Activated CD4-positive, alpha-beta T cell treated with anti-CD3 and anti-CD28 coated beads, Interleukin-2, Interleukin-4, amounts not matched to agents 100 ng/mL and 50 ng/mL, durations not matched to agents 16 hours and 8 hours (primary cell): ENCODE measurements at places on chromosomes 11 and 22.
A peak's percentile ranks its signal among the peaks of the same experiment; 100 is the strongest.

DNA sequence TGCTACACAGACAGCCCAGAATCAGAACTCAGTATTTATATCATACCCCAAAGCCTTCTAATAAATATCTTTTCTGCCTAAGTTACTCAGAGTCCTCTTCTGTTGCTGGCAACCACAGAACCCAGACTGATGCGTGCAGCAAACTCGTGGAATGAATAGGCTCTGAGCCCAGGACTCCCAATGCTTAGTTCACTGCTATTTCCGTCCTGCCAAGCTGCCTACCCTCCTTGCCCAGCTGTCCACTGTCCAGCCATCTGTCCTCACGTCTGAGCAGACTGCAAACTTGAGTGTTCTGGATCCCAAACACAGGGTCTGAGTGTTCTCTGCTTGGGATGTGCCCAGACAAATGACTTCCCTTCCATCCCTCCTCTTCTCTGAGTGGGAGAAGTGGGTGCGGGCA, 19.4 kb downstream of the PTPN5 start:
- no peak for DNase-seq

DNA sequence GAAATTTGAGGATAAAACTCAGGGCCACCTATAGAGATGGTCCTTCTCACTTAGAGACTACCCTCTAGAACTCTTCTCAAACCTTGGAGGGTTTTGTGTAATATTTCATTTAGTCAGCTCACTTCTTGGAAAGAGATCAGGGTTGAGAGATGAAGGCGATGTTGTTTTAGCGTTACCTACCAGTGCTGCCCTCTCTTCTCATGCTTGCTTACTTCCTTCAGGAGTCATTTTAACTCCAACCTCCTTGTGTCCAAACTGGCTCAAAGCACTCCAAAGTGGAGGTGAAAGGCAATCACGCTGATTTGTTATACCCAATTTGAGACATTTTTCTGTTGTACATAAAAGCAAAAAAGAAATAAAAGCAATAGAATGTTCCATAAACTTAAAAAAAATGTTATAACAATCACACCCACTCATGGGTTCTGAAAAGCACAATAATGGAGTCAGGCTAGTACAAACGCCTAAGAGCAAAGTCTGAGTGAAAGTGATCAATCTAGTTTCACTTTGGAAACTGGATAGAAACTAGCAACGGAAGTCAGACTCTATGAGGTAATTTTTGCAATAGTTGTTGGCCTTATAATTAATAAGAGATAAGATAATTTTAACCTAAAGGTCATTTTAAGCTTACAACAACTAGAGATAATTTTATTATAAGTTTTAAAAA, 117.1 kb downstream of the MRTFA start:
- DNase-seq: peak; percentile 64

- DNase-seq: no peak
These were observed 277.3 kb downstream of the CASP12 start for GRCh38 chr11:104620991-104621390.

DNA sequence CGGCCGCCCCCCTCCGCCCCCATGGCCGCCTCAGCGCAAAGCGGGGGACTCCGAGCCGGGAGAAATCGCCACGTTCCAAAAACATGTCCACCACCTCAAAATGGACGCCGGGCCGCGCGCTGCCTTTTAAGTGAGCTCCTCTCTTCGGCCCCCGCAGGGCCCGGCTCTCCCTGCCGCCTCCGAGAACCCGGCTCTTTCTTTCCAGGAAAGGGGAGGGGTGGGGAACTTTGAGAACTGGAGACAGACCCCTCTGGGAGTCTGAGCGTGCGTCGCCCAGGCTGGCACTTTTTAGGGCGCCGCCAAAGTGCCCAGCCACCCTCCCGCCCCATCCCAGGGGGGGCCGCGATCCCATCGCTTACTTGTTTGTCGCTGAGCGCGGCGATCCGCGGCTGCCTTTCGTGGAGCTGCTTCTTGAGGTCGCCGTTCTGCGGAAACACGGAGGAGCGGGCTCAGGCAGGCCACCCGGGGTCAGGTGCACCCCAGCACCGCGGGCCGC, 1.6 kb downstream of the PHF21B start:
- DNase-seq: no peak

GRCh38 chr11:71384561-71384960, 63.6 kb downstream of the DHCR7 start:
- no peak for DNase-seq
